Fibroblast of gingiva (primary cell): ENCODE measurements at places on chromosomes 6 and 20.

GRCh38 chr6:163243083-163243482 lies 171.4 kb upstream of the QKI start:
- DNase-seq, result no peak

- DNase-seq, result no peak
Observed at GRCh38 chr6:165488624-165489295, 174.3 kb downstream of the PDE10A start.

GRCh38 chr6:153437193-153437592 lies 306.1 kb upstream of the RGS17 start:
- no peak for DNase-seq

DNA sequence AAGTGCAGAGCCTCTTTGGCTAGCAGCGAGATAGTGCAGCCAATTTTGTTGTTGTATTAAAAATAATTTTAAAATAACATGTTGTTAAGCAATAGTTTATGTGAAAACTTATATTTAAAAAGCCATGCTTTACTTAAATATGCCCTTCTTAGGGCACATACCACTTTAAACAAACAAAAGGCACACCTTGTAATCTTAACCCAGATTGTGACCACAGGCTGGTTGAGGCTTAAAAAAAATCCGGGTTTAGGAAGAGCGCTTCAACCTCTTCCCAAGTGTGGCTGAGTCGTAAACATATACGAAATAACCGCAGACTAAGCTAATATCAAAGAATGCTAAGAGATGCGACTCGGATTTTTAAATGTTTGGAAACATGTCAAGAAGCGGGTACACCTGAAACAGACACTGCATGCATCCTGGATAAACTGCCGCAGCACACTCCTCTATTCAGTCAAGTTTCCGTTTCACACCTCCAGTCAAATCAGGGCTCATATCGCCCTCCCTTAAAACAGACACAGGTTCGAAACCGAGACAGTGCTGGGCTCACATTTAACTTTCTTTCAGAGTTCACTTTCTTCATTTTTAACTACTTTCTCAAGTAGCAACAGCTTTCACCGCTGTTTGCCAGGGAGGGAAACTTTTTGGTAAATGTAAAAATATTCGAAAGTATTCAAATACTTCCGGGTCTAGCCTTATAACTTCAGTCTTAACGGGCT lies 1.5 kb downstream of the DEK start:
- DNase-seq, result no peak

DNA sequence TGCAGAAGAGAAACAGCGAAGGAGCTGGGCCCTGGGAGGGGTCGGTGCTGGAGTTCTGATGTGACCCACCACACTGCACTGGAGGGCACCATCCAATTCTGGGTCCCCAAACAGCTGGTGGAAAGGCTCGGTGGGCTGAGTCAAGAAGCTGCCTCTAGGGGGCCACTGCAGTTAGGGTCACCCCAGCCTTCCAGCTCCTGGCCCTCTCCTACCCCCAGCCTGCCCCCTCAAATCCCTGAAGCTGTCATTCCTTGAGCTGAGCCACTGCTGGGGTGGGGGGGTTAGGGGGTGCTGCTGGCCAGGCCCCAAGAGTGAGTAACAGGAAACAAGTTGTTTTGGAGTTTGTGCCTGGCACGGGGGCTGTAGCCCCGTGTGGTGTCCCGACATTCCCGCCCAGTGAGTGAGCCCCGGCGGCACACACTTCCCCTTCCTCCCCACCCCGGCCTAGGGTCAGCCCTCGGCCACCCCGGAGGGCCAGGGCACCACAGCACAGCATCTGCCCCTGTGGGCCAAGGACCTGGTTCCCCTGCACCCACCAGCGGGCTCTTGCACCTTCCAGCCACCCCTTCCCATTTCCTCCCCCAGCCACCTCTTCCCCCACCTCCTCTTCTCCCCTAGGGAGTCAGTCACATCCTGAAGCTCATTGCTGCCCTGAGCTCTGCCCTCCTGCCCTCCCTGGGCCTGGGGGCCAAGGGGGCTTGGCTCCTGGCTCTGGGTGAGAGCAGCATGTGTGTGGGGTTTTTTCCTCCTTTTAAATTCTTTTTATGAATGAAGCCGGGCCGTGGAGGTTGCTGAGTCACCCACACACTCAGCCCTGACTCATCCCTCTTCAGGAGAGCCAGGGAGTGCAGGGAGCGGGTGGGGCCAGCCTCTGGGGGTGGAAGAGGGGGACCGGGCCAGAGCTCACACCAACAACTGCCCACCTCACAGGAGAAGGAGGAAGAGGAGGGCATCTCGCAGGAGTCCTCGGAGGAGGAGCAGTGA lies 4.6 kb downstream of the SMIM29 start:
- peak; percentile 82 for DNase-seq

DNA sequence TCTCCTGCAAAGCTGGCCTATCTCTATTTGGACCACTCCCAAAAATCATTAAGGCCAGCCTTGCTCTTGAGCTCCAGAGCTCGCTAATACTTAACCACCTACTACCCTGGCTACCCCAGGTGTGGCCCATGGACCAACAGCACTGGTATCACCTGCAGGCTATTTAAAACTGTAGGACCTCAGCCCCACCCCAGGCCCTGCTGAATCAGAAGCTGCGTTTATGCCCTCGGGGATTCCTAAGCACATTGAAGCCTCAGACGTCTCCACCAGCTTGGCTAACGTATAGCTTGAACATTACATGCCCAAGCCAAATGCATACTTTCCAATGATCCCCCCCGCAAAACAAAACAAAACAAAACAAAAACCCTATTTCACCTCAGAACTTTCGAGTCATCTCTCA lies 19.7 kb upstream of the SPAG4 start:
- no peak for DNase-seq

DNA sequence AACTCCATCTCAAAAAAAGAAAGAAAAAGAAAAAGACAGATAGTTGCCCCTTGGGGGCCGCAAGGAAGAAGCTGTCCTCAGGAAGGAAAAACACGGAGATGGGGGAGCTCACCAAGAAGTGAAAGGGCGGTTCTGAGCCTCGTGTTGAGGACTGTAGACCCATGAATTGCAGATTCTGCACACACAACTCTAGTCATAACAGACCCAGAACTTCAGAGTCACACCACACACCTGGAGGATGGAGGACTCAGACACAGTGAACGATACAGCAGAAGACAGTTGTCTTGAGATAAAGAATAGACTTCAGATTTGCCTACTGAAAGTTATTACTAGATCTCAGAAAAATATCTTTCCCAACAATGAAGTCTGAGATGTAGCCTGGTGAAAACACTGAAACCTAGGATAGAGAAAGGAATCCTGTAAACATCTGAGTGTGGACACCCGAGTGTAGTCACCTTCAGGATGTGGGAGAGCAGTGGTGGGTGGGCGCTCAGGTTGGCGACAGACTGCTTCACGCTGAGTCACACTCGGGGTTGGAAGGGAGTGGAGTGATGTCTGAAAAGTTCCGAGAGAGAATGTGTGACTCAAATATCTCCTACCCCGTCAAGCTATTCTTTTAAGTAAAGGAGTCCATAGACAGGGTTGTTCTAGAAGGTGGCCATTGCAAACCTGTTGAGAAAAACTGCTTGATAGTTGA lies 88.1 kb downstream of the MAP3K4 start:
- DNase-seq, result peak; percentile 4

DNA sequence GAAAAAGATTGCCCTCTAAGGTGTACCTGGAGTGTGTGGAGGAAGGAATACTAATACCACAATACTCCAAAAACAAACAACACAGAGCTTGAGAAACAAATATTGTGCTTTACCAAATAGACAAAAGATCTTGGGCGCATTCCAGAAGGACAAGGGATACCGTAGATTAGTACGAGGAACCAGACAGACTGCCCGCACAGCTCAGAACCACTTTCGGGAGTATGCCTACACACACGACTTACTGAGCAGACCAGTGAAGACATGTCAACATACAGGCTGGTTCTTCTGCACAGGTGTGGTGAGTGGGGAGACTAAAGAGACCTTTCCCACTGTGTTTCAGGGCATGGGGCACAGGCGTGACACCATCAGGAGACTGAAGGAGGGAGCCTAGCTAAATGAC lies 15.8 kb upstream of the FOXQ1 start:
- no peak for DNase-seq

DNA sequence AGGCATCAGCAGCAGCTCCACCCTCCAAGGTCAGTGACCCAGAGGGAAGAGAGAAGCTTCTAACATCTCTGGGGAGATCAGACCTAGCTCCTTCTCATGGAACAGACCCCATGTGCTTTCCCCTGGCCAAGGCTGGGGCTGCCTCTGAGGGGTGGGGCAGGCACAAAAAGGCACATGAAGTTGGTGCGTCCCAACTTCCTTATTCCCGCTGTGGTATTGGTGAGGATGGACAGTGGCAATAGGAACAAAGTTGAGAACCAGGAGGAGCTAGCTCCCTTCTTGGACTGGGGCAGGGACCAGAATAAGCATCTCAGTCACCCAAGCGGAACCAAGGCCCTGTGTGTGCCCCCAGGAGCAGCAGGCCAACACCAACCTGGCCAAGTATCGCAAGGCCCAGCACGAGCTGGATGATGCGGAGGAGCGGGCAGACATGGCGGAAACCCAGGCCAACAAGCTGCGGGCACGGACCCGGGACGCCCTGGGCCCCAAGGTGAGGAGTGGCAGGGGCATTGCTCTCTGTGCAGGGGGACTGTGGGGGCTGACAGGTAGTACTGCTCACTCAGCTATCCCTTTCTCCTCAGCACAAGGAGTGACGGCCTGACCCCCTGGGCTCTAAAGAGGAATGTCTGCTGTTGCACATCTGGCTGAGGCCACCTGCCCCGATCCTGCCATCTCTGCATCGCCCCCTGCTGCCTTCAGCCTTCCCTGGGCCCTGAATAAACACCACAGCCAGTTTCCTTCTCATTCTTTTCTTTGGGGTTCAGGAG lies 46.1 kb downstream of the MYH7B start:
- DNase-seq, result no peak

GRCh38 chr6:46509981-46510510 lies 18.8 kb upstream of the RCAN2 start:
- no peak for DNase-seq

DNA sequence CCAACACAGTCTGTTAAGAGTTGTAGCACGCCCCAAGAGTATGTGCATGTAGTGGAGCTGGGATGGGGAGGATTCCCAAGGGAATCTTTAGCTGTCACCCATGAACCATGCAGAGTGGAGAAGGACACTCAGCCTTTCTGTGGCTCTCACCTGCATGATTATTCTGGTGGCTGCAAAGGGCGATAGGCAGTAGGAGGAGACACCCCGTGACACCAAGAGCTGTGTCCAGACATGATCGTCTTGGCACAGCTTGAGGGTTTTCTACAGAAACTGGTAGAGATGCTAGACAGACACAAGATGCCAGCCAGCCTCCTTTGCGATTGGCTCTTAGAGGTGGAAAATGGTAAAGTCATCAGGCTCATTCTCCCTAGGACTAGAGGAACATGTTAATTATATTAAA lies 3.1 kb upstream of the CSE1L start:
- DNase-seq, result no peak

- no peak for DNase-seq
Observed at GRCh38 chr6:69038841-69039240, 403.8 kb downstream of the ADGRB3 start.

DNA sequence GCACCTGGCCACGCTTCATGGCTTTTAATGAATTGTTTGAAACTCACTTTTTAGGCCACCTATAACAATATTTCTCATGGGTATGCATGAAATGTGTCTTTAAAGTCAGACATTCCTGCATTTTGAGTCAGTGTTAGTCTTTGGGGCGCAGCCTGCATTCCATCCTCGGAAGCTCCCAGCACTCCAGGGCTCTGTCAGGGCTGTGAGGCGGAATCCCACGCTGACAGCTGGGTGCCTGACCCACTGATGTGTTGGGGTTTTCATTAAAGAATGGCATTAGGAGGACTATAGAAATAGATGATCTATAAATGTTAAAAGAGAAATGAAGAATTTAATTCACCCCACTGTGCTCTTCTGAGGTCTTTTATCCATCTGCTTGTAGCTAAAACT lies 16.2 kb upstream of the CLDN20 start:
- no peak for DNase-seq

- DNase-seq, result no peak
Observed at GRCh38 chr6:128723667-128724066, 159.3 kb upstream of the LAMA2 start.

- DNase-seq, result peak; percentile 4
Observed at GRCh38 chr20:48246061-48246790, 460.9 kb upstream of the SULF2 start.

- no peak for DNase-seq
Observed at GRCh38 chr6:38676974-38677544, 25.9 kb downstream of the GLO1 start.

DNA sequence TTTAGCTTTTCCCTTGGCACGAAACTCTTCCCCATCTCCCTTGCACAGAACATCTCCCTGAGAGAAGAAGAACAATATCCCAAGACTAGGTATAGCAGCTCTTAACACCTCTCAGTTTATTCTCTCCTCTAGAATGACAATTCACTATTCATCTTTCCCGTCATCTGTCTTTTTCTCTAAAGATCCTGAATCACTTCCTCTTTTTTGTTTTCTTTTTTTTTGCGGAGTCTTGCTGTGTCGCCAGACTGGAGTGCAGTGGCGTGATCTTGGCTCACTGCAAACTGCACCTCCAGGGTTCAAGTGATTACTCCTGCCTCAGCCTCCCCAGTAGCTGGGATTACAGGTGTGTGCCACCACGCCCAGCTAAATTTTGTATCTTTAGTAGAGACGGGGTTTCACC lies 574.4 kb upstream of the MAP3K7 start:
- no peak for DNase-seq

DNA sequence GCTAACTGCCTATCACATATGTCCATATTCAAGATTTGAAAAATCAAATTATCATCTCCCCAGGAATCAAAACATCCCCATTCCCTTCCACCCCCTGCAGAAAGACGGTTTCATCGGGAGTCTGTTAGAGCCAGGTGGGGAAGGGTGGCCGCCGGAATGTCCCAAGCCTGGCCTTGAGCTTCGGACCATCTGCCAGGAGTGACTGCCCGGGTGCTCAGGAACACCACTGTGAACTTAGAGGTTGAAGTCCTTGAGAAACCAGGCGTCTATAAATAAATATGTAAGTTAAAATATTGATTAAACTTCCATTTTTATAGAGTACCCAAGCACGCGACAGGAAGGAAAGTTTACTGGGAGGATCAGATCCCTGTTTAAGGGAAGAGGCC lies 250.8 kb downstream of the DLL1 start:
- DNase-seq, result no peak

DNA sequence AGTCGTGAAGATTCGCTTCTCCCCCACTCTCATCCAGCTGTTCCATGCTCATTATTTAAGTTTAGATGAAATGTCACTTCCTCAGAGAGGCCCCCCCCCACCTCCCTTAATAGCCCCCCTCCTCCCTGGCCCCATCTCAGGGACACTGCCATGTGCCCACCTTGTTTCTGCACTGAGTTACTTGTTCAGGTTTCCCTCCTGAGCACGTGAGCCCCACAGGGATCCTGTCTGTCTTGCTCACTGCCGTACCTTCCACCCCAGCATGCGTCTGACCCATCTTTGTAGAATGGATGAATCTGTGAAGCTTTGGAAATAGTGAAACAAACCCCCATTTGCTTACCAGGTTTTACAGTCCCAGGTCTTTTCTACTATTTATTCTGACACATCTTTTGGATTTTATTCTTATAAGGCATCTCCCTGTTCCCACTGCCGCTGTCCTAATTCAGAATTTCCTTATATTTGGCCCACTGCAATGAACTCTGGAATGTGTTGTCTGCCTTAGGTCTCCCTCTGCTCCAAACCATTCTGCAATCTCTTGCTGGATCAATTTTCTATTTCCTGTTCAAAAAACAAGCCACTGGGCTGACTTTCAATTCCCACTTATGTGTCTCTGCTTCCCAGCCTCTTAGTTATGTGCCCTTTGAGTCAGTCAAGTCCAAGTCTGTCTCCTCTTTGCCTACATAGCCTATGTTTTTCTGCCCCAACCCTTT lies 136.5 kb upstream of the ECI2 start:
- DNase-seq, result peak; percentile 41
